ENCODE measurements at places on chromosomes 5 and 9.

DNA sequence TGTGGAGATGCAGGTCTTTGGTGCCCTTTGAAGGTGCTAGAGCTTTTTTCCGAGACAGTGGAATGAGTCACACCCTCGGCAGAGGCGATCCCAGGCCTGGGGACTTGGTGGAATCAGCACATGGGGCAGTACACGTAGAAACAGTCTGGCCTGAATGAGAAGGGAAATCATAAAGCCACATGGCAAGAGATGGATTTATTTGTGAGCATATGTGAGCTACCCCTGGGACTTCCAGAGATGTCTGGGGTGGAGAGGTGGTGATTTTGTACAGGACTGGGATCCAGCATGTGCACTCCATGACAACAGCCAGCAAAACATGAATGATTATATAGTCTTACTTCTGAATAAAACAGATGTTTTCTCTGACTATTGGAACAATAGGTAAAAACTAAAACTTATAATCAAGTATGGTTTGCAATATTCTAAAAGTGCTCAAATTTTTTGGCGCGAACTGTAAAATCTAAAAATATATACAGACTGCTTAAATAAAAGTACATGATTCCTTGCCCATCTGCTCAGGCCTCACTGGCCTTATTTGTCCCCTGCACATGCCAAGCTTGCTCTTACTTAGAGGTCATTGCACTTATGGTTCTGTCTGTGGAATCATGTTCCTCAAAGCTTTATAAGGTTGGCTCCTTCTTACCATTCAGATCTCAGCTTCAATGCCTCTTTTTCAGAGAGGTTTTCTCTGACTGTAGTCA, 54.7 kb upstream of the SMARCA2 start:
- no peak for DNase-seq

DNA sequence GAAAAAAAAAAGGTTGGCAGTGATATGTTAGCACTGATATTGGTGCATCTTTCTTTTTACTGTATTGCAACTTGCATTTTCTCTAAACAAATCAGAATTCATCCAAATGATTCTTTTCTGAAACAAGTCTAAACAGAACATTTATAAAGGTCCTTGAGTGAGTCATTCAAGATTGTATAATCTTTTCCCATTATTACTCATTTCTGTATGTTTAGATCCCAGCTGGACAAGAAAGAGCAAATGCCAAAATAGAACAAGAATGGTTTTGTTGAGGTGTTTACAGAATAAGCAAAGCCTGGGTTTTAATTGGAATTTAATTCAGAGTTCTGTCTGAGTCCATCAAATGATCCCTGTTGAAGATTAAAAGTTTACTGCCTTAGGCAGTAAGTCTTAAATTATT, 112.3 kb downstream of the VCAN start:
- no peak for DNase-seq

DNA sequence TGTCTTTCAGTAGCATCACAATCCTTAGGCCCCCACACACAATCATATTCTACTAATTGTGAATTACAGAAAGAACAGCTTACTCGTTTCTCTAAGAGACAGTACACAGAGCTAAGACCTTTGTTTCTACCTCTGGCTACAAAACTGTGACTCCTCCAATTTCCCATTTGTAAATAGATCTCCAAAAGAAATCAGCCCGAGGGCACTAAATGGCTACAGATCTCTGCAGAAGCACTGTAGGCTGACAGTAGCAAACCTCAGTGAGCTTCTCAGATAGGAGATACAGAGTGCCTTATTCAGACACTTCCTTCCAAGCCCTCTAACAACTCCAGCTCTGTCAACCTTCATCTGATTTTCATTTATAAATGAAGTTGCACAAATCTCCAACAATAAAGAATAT, 51.0 kb downstream of the EFNA5 start:
- DNase-seq = no peak

DNA sequence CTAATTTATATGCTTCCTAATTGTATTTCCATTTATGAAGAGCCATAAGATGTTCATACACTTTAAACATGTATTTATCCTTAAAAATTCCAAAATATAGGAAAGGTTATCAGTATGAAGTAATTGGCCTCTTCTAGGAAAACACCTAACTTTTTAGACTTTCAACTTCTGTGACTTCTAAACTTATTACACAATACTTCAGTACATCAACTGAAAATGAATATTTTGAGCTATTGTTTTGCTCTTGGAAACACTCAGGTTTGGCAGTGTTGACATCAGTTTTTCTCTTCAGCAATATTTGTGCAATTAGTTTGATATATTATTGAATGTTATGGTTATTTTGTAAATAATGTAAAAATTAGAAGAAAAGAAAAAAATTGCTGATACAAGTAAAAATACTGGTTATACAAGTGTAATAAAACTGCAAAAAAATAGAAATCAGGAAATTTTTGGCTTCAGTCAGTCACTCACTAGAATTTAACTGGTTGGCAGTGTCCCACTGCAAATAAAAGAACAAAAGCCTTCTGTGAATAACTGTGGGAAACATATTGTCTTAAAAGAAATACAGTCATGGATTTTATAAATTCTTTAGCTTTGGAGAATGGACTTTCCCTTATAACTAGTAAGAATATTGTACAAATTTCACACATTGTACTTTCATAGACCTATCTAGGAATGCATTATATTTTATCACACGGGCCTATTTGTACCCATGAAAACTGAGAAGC, 635.9 kb downstream of the TLE1 start:
- DNase-seq = no peak

DNA sequence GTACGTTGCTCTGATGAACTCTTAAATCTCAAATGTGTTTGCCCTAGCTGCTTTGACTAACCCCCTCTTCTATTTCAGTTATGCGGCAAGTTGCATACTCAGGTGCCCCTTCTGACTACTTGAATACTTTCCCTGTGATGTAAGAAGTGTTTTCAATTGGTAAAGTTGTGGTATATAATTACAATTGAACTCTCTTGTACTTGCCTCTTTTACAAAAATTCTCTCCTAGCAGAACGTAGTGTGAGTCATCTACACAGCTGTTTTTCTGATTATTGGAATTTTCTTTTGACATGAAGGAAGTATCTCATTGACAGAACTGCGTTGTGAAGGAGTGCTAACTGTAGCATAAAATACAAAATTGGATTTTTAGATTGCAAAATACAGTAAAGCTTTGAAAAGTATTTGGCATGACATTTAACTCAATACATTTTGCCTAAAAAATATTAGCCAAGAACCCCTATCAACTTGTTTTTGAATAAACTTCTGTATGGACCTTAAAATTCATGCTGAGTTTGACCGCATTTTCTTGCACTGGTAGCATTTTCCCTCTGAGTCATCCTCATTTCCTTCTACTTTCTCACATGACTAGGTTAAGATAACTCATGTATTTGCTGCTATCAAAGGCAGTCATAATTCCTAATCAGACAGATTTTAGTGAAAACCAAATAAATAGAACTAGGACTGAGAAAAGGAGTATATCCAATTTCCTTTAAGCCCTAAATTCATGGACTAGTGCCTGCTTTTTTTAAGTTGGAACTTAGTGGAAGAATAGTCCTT, 6.3 kb downstream of the CRHBP start:
- no peak for DNase-seq
